ENCODE measurements at places on chromosomes 2 and 18. TPM values are rescaled to one million over a fixed set of nuclear protein-coding genes. Genes with fewer than 3 reads are reported as not detected.

The G6PC2 gene
- not detected for total RNA-seq

The FRZB gene
- 14.1 TPM for total RNA-seq

The IL36RN gene
- not detected for total RNA-seq

The OST4 gene
- total RNA-seq, result 192 TPM

The PLCL1 gene
- total RNA-seq, result 31.0 TPM

The MREG gene
- 2.8 TPM for total RNA-seq

The COL5A2 gene
- total RNA-seq, result 10.3 TPM

The CYS1 gene
- not detected for total RNA-seq

The CROCC2 gene
- total RNA-seq, result under 0.01 TPM

The PROM2 gene
- total RNA-seq, result 9.4 TPM

The TUBB8B gene
- total RNA-seq, result not detected

The RIT2 gene
- 30.0 TPM for total RNA-seq

The LAMA3 gene
- 6.6 TPM for total RNA-seq

The GALR1 gene
- total RNA-seq, result 0.31 TPM

The PIGN gene
- 67.9 TPM for total RNA-seq

The RALB gene
- total RNA-seq, result 26.9 TPM

The ATIC gene
- total RNA-seq, result 36.9 TPM

The CCDC85A gene
- 34.4 TPM for total RNA-seq

The PKDCC gene
- total RNA-seq, result 30.0 TPM
